ENCODE measurements at places on chromosomes 3 and 15.
A peak's percentile ranks its signal among the peaks of the same experiment; 100 is the strongest.

DNA sequence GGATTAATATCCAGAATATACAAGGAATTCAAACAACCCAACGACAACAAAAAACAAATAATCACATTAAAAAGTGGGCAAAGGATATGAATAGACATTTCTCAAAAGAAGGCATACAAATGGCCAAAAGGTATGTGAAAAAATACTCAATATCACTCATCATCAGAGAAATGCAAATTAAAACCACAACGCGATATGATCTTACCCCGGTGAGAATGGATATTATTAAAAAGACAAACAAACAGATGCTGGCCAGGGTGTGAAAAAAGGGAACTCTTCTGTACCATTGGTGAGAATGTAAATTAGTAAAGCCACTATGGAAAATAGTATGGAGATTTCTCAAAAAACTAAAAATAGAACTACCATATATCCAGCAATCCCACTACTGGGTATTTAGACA lies 43.5 kb upstream of the MEF2A start:
- no peak for DNase-seq

- DNase-seq = no peak
Observed at GRCh38 chr3:30502051-30502741, 104.2 kb upstream of the TGFBR2 start.

DNA sequence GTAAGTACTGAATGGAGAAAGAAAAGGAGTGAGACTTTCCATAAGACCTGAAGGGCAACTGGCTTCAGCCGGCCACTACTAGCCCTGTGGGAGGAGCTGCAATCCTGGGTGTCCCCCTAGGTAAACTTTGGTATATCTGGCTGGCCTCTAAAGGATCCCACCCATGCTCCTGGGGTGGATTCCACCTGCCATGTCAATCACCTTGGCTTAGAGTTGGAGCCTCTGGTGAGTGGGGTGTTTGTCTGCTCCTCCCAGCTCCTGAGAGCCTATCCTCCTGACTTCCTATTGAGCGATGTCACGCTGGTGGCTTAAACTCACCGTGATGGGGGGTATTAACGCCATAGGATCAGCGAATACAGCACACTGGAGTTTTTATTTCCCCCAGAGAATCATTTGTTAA lies 2.6 kb downstream of the SPTBN5 start:
- no peak for DNase-seq

DNA sequence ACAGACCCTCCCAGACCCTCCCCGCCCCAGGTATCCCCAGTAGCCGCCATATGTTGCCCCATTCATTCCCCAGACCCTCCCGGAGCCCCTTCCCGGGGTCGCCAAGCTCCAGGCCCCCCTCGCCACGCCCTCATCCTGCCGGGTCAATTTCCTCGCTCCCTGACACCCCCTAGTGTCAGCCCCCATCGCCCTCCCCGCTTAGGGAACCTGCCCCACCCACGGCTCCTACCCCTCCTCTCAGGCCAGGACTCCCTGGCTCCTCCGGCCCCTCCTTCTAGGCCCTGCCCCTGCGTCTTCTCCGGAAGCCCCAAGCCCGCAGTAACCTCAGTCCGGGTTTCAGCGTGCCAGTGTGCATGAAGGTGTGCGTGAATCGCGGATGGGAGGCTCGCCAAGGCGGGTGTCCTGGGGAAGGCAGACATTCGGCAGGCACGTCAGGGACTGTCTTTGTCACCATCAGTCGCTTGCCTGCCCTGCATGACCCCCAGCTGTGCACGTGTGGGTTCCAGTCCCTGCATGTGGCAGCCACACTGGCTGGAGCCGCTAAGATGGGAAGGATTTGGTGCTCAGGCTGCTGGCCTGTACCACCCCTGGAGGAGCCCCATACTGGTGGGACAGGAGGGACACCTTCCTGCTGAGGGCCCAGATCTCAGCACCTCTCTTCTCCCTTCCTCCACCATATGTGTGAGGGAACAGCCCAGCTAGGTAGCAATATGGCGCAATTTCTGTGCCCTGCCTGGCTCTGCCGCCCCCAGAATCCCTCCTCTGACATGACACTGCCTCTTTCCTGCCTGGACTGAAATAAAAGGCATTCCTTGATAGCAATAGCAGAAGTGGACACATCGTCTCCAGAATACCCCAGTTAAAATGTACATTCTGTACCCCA lies 693 bp downstream of the DISP2 start:
- DNase-seq = no peak

- no peak for DNase-seq
Observed at GRCh38 chr15:89982315-89983055, 18.6 kb upstream of the ZNF710 start.

GRCh38 chr3:108227131-108227530 lies 4.9 kb upstream of the IFT57 start:
- DNase-seq = no peak

DNA sequence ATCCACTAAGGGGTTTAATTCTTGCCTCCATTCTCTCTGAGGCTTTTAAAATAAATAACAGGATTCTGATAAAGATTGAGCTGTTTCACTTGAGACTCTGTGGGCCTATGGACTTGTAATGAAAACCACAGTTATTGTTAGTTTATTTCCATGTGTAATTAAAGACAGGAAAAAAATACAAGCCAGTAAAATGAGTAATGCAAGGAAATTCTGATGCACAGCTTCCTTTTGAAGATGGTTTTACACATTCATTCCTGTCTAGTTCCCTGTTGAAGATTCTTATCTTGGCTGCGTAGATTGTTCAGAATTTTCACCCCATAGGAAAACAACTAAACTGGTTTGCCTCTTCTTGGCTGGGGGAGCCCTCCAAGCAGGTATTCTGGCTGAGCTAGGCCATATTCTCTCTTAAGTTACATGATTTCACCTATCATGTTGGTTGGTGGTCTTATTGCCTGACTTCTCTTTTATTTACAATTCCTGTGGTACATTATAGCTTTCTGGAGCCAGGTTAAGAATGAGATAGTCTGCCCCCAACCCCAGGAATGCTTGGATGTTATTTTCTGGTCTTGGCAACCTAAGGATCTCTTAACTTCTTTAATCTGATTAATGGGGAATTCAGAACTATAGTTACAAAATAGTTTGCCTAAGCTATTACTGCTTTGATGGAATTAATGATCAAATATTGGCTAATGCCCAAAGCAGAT lies 67.6 kb downstream of the MITF start:
- no peak for DNase-seq

GRCh38 chr3:99352811-99353210 lies 285.6 kb upstream of the COL8A1 start:
- DNase-seq = no peak

- DNase-seq = peak; percentile 10
Observed at GRCh38 chr3:126537116-126537729, 13.3 kb downstream of the CHST13 start.

GRCh38 chr3:40020689-40021088 lies 211.3 kb downstream of the MYRIP start:
- DNase-seq = no peak
